IMR-90 (cell line): ENCODE measurements at places on chromosomes 1 and 21.

DNA sequence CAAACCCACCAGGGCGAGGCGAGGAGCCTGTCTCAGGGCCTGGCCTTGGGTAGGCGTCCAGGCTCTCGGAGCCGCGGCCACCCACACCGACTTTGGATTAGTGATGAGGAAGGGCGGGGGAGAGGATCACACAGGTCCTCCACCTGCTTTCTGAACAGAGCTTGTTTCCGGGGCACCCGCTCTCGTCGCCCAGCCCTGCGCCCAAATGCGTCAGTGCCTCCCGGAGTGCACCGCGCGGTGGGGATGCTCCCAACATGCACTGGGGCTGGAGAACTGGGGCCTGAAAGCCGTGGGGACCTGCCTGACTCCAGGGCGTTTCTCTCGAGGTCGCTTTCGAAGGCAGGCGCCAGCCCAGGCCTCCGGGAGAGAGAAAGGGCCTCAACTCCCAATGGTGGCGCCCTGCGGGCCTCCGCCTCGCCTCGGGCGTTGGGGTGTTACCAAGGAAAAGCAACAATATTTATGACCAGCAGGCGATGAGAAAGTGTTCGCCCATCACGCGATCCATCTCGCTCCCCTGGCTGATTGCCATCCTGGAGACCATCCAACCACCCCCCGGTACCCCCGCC is 8.9 kb upstream of the LHX8 start:
- DNase-seq = no peak

DNA sequence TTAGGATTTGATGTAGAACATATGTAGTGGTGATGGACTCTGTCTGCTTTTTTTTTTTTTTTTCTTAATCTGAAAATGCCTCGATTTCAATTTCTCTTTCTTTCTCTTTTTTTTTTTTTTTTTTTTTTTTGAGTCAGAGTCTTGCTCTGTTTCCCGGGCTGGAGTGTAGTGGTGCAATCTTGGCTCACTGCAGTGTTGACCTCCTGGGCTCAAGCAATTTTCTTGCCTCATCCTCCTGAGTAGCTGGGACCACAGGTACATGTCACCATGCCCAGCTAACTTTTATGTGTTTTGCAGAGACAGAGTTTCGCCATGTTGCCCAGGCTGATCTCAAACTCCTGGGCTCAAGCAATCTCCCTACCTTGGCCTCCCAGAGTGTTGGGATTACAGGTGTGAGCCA is 17.4 kb downstream of the MAST2 start:
- no peak for DNase-seq

DNA sequence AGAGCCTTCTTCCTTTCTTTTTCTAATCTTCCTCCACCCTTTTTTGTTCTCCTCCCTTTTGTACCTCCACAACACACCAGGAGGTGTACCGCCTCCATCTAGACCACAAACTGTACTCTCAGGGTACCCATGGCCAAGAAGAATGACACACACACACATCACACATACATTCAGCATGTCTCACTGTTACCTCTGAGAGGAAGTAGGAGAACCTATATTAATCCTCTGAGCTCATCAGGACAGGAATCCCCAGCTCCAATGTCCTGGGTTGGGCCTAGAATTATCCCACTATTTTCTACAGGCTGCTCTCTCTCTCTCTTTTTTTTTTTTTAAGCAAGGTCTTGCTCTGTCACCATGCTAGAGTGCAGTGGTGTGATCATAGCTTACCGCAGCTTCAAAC is 36.7 kb downstream of the ATP2B4 start:
- DNase-seq = peak; percentile 98

- no peak for DNase-seq
Measured at GRCh38 chr21:34181431-34182039, 108.2 kb downstream of the MRPS6 start.

DNA sequence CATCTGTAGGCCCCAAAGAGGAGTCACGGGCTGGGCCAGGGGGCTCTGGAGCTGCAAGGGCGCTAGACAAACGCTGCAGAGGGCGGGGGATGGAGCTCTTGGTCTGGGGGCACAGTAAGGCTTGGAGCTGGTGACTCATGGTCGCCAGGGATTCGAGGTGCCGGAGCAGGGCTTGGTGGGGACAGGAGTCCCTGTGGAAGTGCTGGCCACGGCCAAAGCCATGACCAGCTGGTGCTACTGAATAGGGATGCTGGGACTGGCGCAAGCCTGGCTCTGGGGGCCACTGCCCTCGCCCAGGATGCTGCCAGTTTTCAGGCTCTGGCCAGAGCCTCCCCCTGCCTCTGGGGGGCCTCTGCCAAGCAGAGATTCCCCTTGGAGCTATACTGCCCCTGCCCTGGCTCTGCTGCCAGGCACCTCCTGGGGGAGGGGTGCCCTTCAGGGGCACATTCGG is 25.2 kb downstream of the SPOCD1 start:
- DNase-seq = no peak

DNA sequence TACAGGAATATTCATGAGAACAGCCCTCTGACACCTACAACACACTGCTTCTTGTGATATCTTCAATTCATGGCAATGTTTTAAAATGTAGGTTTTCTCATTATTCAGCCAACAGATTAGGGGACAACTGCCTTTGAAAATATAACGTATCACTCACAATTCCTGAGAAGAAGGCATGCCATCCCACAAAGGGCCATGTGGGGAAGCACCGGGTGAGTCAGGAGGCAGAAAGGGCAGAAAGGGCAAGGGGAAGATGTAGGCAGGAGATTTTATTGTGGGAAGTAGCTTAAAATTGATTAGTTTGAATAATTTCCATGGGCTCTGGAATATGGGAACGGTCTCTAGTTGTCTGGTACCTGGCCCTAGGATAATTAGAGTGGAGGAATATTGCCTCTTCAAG is 165.7 kb downstream of the HHIPL2 start:
- DNase-seq = no peak

GRCh38 chr1:205936846-205937586 is 6.2 kb downstream of the SLC26A9 start:
- peak; percentile 68 for DNase-seq

- no peak for DNase-seq
Measured at GRCh38 chr1:53688381-53689102, 50.4 kb downstream of the GLIS1 start.

DNA sequence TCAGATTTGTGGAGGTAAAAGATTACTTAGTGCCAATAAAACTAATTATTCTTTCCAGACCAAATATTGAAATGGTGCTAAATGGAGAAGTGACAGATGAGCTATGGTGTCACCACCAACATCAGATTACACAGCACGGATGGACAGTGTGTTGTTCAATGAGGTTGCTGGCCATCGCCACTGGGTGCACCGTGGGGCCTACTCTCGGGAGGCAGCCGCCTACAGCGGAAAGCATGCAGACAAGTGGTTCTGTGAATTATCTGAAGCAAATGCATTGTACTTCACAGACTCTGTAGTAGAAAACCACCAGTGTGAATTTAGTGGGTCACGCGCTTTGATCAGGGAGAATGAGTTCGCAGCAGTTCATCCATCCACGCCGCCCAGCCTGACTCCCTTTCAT is 42.3 kb downstream of the GNG4 start:
- no peak for DNase-seq

- DNase-seq = no peak
Measured at GRCh38 chr21:29413683-29414082, 115.0 kb downstream of the BACH1 start.

DNA sequence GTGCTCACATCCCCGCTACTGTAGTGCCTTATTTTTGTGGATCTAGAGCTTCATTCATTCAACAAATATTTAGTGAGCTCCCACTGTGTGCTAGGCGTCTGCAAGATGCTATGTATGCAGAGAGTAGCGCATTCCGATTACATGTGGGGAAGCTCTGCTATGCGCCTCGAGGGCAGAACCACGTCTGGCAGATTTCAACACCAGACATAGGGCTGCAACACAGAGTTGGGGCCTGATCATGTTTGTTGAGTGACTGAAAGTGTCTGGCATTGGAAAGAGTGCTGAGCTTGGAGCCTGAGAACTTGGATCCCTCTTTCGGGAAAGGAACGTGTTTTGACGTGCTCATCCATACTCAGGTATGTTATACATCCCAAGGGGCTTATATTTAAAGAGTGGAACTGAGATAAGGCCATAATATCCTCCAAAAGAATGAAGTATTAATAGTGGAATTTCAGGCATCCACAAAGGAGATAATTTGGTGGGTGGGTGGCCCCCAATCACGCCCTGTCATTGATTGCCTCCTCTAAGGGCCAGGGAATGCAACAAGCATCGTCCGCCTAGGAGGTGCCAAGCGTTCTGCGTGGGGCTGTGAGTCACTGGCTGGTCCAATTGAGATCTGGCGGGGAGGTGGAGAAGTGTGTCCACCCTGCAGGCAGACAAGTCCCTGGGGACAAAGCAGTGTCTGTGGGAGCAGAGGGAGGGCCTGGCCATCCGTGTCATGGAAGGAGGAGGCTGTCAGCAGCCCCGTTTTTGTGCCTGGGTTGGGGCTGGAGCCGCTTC is 62.8 kb upstream of the ZBTB40 start:
- DNase-seq = no peak

DNA sequence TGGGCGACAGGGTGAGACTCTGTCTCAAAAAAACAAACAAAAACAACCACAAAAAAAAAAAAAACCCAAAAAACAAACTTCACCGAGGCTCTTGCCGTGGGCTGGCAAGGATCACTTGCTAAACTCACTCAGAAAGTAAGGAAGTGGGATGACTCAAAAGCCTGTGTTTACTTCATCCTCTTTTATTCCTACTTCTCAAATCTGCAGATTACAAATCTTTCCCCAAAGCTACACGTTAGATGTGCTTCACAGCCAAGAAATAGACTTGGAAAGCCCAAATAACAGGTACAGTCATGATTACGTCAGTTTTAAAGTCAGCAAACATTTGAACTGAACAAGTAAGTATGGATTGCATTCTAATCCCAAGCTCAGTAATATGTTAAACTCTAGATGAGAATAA is 359.3 kb downstream of the ADGRL2 start:
- peak; percentile 67 for DNase-seq

GRCh38 chr1:216617081-216617875 is 106.0 kb downstream of the ESRRG start:
- DNase-seq = no peak

DNA sequence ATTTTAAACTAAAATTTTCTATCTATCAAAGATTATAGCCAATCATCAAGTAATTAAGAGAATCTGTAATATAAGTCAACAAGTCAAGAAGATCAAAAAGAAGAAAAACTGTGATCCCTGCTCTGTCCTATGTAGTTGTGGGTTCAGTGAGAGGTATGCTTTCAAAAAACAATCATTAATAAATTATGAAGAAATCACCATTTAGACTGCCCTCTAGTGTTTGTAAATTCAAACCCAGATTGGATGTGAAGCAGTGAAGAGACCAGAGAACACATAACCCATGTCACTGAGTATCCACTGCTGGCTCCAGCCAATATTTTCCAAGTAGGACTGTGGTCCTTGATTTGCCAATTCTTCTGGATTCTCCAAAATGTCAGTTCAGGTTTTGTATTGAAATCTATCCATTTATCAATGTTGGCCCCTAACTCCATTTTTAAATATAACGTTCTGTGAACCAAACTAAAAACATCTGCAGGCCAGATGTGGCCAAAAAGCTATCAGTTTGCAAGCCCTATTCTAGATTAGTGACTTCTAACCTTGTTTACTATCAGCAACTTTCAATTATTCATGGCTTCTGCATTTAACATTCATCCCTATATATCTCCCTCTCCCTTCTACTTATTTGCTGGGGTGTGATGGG is 467.5 kb upstream of the CXADR start:
- peak; percentile 15 for DNase-seq

GRCh38 chr1:230970432-230970831 is 8.2 kb downstream of the TTC13 start:
- DNase-seq = no peak

DNA sequence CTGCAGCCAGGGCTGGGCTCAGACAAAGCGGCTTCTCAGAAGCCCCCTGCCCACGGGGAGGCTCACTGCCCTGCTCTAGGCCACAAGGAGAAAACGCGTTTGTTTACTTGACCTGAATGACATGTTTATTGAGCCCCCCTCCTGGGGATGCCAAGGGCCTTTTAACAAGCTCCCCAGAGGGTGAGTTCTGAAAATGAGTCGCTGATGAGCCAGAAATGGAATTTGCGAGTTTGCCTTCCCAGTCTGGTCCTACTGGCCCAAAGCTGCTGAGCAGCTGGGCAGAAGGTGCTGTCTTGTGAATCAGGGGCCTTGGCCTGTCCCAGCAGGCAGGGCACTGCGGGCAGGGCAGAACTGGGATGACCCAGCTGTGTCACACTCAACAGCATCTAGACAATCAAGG is 120.6 kb downstream of the SYF2 start:
- DNase-seq = no peak

DNA sequence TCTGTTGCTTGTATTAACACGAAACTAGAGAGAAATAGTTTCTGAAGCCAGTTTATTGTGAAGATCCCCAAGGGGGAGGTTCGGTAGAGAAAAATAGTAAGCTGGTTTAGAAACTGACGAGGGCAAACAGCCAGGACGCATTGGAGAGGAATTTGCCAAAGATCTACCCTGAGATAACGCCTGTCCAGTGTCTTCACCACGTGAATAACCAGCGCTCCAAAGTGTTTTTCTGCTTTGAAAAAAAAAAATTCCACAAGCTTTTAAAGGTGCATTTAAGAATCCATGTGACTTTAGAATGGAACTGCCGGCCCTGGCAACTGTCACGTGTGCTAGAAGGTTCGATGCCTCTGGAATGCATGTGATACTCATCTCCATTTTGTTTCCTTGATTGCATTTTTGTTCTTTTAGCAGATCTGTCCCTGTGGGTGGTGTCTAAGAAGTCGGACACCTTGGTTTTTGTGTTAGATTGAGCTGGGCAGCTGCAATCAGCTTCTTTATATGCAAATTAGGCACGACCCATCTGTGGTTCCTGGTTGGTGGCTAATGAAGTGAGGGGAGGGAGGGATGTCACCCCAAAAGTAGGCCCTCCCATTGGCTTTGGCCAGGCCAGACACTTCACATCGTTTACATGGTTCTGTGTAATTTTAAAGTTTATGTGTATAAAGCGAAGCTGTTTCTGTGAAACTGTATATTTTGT is 1.3 kb upstream of the THAP3 start:
- DNase-seq = no peak

- DNase-seq = no peak
Measured at GRCh38 chr1:58401991-58402390, 144.5 kb downstream of the OMA1 start.

DNA sequence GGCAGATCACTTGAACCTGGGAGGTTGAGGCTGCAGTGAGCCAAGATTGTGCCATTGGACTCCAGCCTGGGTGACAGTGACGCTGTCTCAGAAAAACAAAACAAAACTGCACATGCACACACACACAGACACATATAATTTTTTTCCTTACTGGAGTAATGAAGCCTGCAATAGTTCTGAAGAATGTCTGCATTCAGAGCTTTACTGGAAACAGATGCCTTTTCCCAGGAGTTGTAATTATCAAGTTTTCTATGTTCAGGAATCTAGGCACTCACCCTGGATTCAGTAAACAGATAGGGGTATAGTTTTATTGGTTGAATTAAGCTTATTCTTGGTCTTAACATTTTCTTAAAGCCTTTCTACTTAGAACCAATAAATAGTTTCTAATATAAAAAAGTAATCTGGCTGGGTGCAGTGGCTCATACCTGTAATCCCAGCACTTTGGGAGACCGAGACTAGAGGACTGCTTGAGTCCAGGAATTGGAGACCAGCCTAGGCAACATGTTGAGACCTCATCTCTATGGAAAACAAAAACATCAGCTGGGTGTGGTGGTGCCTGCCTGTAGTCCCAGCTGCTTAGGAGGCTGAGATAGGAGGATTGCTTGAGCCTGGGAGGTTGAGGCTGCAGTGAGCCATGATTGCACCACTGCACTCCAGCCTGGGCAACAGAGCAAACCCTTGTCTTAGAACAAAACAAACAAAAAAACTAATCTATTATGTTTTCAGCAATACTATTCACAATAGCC is 15.8 kb downstream of the SPEN start:
- DNase-seq = no peak
